ENCODE measurements at places on chromosomes 2 and 18. TPM values are rescaled to one million over a fixed set of nuclear protein-coding genes. Genes with fewer than 3 reads are reported as not detected.

DNA sequence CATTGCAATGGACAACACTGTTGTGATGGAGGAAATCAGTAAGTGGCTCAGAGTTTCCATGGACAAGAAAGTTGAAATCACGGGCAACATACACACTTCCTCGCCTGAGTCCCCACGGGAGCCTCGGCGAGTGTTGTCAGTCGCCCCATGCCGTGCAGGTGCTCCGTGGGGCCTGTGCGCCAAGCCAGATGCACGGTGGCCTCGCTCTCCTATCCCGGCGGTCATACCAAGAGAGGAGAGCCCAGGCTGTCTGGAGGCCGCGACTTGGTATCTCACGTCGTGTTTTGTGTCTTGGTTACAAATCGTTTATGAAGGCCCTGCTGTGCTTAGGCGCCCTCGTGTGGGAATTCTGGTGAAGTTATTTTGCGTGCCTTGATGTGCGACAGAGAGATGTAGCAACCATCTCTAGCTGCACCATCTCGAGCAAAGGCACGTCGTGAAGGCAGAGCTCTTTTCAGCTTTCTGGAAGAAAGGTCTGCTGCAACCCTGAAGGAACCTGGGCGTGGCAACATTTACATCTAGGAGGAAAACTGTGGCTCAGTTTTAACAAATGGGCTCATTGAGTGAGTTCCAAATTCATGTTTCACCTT is 21.8 kb downstream of the ATG4B start:
- DNase-seq = peak; percentile 58

The DSC3 gene
- 3.4 TPM for polyA plus RNA-seq

The CTAGE1 gene
- polyA plus RNA-seq = 0.10 TPM

DNA sequence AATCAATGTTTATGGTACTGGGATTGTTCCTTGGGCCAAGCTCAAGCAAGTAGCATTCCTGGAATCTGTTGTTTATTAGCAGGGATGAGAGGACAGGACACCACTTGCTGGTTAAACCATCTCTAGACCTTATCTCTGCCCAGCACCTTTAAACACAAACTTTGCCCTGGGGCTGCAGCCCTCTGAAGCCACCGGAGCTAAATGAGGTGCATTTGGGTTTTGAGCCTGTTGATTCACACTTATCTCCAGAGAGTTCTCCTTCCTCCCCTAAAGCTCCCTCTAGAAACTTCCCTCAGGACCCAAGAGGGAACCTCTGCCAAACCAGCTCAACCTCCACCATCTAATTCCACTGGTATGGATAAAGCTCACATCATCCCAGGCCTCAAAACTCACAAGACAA is 94.8 kb upstream of the EPAS1 start:
- no peak for DNase-seq

DNA sequence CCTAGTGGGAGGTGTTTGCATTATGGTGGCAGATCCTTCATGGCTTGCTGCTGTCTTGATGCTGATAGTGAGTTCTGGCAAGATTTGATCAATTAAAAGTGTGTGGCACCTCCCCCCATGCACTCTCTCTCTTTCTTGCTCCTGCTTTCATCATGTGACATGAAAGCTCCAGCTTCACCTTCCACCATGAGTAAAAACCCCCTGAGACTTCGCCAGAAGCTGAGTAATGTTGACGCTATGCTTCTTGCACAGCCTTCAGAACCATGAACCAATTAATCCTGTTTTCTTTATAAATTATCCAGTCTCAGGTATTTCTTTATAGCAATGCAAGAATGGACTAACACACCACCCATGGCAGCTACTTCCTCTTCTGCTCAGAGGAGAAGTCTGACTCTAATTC is 2181.4 kb upstream of the PIK3C3 start:
- DNase-seq = no peak

GRCh38 chr2:156466739-156467405 is 30.7 kb downstream of the GPD2 start:
- DNase-seq = no peak

- no peak for DNase-seq
Observed at GRCh38 chr18:76805221-76805620, 17.1 kb upstream of the ZNF236 start.

The ACADL gene
- 1.3 TPM for polyA plus RNA-seq

DNA sequence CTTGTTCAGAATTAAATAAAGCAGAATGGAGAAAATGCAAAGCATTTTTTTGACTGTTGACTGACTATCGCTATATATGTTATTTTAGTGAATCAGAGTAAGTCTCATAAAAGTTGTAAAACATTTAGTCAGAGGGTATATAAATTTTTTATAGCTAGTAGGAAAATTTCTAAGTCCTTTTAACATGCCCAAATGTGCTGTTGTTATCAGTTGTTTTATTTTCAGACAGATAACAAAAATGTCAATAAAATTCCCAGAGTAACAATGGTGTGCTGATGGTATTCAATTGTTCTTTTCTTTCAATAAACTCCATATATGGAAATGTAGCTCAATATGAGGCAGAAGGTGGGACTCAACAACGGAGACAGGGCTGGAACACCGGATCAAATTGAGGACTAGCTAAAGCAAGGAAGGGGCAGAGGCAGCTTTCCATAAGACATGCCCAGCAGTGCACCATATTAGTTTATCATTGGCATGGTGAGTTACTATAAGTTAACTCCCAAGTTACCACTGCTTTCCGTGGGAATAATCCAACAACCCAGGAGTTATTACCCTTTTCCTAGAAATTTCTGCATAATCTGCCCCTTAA is 26.6 kb downstream of the GULP1 start:
- no peak for DNase-seq

GRCh38 chr18:6776188-6776587 is 46.7 kb downstream of the ARHGAP28 start:
- DNase-seq = no peak

- DNase-seq = no peak
Observed at GRCh38 chr18:3499501-3499900, 49.5 kb downstream of the TGIF1 start.

- peak; percentile 95 for DNase-seq
Observed at GRCh38 chr2:15939854-15940660, at the start of gene MYCN. Gene MYCN (plus strand): TSS chr2:15940550. CDS start chr2:15942065, 1,515 bp downstream.

The SLC38A11 gene
- polyA plus RNA-seq = 15.4 TPM

DNA sequence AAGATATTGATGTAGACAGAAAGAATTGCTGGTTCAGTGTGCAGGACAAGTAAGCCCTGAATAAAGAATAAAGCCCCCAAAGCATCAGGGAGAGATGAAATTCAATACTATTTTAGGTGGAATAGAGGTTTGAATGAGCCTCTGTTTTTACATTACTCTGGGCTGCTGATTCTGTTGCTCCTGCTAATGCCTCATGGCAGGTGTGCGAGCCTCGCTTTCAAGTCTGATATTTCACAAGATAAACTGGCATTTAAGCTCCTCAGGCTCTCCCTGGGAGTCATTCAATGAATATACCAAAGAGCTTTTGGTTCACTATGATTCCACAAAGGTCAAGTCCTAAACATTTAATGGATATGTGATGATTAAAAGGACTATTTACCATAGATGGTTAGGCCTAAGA is 601.0 kb upstream of the SLC39A10 start:
- DNase-seq = no peak

DNA sequence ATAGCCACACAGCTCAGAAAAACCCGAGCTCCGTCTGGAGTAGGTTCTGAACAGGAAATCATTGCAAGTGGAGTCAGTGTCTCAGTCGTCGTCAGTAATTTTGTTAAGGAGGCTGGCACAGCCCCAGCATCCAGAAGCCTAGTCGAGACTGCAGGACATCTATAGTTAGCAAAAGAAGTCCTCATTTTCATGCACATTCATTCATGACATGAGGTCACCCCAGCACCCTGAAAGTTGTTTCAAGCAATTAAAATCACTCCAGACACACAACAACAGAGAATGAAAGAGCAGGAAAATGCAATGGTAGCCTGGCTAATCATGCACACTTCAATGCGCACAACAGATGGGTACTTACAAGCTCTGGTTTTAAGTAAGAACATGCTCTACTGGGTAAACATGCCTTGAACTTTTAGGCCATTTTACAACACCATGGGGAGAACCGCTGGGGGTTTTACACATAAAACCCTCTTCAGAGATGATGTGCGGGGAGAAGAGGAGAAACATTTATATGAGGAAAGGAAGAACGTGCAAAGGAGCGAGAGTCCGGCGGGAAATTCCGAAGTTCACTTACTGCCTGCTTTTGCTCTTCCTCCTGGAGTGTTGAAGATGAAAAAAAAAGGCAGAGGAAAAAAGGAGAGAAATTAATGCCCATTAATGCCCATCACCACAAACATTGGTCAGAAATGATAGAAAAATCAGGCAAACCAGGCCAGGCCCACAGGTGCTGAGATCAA is 77.4 kb upstream of the DNMT3A start:
- no peak for DNase-seq

- peak; percentile 34 for DNase-seq
Observed at GRCh38 chr2:161972866-161973265, 101.1 kb downstream of the DPP4 start.

DNA sequence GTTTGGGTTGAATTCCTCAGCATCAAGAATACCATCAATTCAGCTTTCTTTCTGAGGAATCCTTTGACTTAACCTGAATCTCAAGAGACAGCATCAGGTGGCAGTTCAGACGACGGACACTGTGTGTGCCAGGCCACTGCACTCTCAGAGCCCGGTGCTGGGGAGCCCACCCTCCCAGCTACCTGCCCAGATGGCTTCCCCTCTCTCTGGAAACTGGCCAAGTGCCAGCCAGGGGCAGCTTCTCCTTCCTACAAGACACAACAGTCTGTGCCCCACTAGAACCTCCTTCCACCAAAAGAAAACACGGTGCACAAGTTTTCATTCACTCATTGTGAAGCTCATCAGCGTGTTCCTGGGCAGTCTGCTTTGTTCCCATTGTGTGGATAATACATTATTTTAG is 28.5 kb downstream of the MAL start:
- DNase-seq = no peak

GRCh38 chr2:218727502-218728165 is 17.0 kb downstream of the TTLL4 start:
- DNase-seq = no peak

DNA sequence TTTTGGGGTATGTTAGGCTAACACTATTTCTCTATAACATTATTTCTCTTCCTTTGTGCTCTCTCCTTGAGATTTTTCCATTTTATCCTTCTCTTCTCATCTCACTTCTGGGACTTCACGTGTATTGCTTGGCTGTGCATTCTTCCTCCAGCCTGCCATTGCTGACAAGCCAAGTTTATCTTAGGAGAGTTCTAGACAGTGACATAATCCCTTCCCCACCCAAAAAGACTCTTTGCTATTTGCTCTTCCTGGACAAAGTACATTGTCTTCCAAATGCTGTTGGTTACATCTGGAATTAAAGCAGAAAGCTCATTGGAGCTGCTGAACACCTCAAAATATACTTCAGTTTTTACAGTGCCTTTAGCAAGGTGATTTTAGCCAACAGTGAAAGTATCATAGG is 8.9 kb downstream of the TSPYL6 start:
- DNase-seq = no peak

GRCh38 chr2:78355967-78356366 is 669.5 kb upstream of the REG3G start:
- no peak for DNase-seq

The CFC1 gene
- polyA plus RNA-seq = 3.7 TPM

DNA sequence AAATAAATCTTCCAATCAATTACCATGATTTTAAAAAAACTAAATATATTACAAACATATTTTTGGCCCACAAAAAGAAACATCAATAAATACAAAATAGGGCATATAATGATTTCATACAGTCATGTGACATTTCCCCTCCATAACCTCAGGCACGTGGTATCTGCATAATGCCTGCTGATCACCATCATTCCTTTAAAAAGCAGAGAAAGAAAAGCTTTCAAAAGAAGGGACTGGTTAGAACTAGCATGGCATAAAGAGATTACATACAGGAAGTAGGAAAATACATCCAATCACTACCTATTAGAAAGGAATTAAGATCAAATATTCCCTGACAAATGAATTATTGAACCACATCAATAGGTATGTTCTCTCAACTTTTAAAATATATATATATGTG is 83.5 kb downstream of the INO80D start:
- no peak for DNase-seq

DNA sequence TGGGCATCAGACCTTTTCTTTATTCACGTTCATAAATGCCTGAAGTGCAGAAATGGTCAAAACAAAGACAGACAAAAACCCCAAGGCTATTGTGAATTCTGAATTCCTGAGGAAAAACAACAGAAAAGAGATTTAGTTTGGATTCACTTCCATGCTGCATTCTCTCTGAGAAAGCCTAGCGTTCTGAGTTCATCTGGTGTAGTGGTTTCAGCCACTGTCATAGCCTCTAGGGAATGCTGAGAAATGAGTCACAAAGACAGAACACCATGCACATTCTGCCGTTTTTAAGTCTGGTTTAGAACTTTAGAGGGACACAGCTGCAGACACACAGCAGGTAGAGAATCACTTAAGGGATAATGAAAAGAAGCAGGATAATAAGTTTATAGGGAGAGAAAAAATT is 93.8 kb downstream of the LRP1B start:
- no peak for DNase-seq

GRCh38 chr2:84969511-84970209 is 1.3 kb upstream of the KCMF1 start:
- DNase-seq = peak; percentile 56

The UGT1A3 gene
- 0.16 TPM for polyA plus RNA-seq

The HOXD12 gene
- polyA plus RNA-seq = not detected

DNA sequence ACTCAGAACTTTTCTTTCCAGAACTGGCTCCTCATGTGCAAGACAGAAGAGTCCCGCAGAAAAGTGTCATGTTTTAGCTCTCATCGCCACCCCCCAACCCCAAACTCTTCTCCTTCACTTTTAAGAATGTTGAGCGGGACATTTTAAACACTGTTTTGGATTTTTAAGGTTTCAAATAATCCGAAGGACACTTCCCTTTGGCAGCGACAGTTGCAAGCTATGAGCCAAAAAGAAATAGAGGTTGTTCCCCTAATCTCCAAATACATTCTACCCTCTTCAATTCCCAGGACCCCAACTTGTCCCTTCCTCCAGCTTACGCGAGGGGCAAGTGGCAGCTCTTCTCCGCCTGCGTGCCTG is 678 bp upstream of the UBE2E3 start:
- DNase-seq = no peak

DNA sequence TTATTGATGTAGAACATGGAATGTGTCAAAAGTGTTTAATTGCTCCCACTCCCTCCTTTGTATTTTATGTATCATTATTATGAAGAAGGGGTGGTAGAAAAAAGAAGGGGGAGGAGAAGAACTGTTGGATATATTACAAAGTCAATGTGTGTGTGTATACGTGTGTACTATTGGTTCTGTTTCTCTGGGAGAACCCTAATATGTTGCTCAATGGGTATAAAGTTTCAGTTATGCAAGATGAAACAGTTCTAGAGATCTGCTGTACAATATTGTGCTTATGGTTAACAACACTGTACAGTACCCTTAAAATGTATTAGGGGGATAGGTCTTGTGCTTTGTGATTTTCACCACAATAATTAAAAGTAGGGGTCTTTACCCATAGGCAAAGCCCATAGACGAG is 58.1 kb upstream of the ZC3H15 start:
- no peak for DNase-seq

DNA sequence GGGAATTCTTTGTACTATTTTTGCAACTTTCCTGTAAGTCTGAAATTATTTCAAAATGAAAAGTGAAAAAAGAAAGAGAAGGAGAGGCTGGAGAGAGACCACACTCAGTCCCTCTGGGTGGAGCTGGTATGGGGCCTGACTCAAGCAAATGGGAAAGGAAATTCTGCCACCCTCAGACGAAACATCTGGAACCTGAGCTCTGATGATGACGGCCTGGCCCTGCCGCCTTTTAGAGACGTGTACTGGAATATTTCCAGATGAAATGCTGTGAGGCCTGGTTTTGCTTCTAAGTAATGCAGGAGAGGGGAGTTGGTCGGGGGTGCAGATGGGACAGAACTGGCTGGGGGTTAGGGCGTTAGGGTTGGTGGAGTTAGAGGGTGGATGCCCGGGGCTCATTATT is 57.4 kb upstream of the GLI2 start:
- no peak for DNase-seq

GRCh38 chr2:104855221-104856085 is 1.5 kb downstream of the POU3F3 start:
- DNase-seq = peak; percentile 27
